ENCODE measurements at places on chromosomes 2 and 18.

- DNase-seq, result no peak
Observed at GRCh38 chr2:191593622-191594385, 84.1 kb upstream of the NABP1 start.

- no peak for DNase-seq
Observed at GRCh38 chr18:70397259-70397925, 108.5 kb downstream of the SOCS6 start.

DNA sequence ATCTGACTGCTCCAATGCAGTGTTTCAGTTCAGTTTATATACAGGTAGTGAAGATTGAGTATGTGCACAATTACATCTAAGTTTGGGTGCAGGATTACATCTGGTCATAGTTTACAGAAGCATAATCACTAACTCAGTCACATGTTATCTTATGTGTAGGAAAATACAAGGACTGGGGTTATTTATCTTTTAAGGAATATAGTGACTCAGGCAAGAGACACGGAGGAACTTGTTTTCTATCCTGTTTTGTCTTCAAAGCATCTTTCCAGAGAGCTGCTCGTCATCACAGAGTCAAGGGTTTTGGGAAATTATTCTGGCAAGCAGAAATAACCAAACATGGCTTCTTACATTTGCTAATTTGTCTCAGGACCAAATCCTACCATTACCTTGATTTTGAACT, 1371.5 kb upstream of the TMEFF2 start:
- DNase-seq, result no peak

DNA sequence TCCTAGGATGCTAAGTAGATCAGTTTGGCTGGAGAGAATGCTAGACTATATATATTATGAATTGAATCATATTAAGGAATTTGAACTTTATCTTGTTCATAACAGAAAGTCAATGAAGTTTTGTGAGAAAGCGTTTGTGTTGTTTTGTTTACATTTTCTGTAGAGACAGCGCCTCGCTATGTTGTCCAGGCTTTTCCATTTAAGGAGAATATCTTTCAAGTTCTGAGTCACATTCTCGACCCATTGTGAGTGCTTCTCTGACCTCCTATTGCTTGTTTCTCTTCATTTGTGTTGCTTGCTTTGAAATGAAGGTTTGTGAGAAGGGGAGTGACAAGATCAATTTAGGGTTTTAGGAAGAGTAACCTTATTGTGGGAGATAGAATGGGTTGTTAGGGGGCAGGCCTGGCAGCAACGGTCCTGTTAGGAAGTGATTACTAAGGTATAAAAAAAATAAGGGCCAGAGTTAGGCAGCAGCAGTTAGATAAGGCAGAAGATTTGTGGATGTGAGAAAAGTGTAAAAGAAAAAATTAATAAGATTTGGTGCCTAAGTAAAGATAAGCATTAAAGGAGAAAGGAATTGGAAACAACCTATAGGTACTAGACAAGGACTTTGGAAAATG, 47.6 kb upstream of the ACVR1 start:
- DNase-seq, result no peak

- DNase-seq, result no peak
Observed at GRCh38 chr2:134774786-134775641, 56.2 kb upstream of the TMEM163 start.

DNA sequence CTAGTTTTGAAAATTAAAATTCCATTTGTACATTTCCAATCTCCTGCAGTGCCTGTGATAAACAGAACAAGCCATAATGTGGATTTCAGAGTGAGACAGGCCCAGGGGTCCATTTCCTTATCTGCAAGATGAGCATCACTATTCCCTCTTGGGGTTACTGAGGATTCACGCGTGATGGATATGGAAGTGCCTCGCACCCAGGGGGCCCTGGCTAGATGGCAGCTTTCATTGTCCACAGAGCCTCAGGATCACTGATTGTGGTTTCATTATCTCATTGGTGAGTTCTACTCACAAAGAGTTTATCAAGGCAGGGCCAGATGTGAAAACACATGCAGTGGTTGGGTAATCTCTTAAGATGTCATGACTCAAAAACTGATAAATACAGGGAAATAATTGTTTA, 11.6 kb downstream of the CNGA3 start:
- no peak for DNase-seq

GRCh38 chr2:66122516-66122915, 312.4 kb upstream of the MEIS1 start:
- DNase-seq, result no peak

DNA sequence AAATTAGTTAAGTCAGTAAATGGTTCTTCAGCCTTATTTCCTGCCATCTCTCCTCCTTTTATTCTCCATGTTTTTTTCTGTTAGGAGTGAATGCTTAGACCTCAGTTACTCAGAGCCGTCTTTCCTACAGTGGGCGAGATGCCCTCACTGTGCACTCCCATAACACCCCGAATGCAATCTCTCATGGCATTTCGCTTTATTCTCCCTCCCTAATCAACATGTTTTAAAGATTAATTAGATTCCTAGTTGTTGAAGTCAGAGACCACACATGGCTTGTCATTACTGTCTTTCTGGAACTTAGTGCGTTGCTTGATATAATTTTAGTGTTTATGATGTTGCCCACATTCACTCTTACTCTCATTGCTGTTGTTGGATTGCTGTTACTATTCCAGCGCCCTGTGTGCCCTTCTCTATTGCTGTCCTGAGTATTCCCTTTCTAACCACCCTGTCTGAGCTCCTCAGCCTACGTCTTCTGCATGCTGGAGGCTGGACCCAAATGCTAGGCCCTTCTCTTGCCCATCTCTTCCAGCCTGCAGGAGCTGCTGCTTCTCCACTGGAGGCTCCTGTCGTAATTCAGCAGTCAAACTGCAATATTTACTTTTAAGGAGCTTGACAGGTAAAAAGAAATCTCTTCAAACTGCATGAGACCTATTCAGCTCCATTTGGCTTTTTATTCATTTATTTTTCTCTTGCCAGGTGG, 99.3 kb downstream of the MAP2 start:
- DNase-seq, result no peak

DNA sequence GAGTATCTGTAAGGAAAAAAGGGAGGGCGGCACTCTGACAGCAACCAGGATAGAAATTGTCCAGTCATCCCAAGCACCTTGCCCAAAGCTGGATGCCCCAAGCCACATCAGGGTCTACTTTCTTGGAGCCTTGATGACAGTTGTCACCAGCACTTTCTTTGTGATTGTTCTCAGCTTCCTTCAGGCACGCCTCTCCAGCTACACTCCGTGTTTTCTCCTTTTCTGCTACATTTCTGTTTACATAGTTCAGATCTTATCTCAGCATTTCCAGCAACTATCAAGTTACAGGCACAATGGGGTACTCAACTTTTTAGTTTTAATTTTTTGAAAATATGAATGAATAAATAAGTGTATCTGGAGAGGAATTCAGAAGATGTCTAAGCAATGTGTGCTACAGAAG, 115.3 kb upstream of the CELF4 start:
- DNase-seq, result no peak

DNA sequence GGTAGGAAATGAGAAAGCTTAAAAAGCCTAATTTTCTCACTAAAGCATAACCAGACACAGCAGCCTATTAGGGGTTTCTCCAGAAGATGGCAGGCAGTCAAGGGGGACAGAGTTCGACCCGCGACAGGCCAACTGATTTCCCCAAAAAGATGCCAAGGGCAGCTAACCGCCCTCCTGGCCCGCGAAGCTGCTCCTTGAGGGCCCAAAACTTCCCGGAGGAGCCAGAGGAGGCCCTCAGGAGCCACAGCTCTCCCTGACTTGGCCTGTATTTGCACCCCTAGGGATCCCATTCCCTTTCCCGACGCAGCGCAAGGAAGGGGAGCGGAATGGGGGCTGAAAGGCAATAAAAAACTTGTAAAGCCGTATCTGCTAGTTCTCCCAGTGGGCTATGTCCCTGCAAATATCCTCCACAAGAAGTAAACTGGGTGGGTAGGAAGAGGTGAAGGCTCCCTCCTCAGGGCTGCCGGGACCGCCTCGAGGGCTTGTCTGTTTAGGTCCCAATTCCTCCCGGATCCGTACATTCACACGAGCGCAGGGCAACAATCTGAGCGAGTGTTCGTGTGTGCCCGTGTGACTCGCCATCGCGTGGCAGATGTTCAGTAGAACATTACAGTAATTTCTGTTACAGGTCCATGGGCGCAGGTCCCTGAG, 756 bp upstream of the NAGK start:
- DNase-seq, result no peak

DNA sequence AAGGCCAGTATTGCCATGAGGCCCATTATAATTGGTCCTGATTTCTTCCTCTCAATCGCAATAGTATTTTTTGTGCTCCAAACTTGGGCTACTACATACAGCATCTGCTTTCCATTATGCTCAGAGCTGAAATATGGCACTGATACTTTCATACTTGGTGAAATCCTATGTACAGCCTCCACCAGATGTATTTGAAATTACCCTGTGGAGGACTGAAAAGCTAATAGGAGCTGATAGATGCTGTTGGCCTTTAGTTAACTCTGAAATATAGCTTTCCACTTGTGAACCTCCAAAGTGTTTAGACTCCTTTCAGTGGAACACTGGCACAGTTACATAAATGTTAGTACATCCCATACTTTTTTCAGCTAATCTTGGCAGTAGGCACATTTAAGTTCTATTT, 205.7 kb downstream of the NEDD4L start:
- no peak for DNase-seq

DNA sequence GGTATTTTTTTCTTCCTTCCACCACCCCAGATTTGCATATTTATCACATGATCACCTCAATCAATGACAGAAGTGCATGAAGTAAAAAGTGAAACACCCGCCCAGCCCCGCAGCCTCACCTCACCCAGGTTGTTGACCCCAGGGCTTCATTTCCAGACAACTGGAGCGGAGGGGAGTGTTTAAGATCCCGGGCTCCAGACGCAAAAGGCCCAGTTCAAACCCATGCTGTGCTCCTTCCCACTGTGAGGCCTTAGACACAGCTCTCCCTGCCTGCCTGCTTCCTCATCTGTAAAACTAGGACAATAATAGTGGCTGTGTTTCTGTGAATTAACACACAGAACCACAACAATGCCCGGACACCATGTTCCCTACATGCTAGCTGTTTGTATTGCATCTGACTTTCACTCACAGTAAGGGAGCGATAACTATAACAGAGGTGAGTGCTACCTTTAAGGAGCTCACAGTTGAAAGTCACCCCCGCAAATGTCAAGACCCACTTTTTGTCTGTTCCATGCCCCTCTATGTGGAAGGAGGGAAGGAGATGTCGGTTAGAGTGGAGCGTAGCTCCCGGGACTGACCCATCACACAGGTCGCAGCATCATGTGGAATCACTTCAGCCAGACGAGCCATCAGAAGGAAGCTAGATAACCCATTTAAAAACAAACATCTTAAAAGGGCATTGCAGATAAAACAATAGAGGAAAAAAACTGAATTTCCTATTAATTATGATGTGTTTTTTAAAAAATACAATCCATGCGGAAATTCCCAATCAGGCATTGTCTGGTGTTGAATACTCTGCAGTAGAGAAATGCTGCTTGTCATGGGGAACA, 77.5 kb upstream of the DAPL1 start:
- no peak for DNase-seq

DNA sequence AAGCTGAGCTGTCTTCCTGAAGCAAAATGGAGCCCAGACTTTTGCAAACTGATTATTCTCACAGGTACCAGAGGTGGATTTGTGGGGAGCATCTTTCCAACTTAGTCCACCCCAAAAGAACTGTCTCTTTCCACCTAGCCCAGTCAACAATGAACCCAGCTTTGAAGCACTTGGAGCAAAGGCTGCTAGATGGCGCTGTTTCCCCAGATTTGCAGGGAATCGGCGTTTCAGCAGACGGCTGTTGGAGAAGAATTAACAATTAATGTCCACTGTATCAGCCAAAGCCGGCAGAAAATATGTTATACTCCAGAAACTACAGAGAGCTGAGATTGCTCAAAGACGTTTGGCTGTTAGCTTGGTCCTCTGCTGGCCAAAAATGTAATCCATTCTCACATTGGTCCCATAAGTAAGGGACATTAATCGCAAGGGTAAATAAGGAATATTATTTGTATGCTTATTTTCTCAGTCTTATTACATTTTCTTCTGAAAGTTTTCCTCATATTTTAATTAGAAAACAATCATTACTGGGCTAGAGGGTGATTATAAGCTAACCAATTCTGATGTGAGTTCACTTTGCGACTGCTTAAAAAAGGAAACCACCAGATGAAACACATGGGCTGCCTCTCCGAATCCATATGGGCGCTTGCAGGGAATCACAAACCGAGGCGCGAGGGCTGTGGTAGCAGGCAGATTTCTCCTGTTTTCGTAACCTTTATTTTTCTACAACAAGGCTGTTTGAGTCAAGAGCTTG, 423.8 kb upstream of the MEX3C start:
- DNase-seq, result no peak

DNA sequence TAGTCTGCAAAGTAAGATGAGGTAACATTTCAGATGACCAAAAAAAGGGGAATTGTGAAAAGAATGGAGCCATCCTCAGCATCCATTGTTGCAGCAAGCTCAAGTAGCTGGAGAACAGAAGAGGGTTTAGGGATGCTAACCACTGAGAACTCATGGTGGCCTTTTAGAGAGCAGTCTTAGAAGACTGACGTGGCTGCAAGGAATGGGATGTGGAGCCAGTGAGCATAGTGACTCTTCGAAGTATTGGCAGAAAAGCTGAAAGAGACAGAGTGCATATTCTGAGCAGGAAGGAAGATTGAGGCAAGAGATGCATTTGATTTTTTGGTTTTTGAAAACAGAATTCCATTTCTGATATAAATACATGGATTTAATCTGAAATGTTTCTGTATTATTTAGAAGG, 151.2 kb downstream of the UBE2E3 start:
- no peak for DNase-seq

DNA sequence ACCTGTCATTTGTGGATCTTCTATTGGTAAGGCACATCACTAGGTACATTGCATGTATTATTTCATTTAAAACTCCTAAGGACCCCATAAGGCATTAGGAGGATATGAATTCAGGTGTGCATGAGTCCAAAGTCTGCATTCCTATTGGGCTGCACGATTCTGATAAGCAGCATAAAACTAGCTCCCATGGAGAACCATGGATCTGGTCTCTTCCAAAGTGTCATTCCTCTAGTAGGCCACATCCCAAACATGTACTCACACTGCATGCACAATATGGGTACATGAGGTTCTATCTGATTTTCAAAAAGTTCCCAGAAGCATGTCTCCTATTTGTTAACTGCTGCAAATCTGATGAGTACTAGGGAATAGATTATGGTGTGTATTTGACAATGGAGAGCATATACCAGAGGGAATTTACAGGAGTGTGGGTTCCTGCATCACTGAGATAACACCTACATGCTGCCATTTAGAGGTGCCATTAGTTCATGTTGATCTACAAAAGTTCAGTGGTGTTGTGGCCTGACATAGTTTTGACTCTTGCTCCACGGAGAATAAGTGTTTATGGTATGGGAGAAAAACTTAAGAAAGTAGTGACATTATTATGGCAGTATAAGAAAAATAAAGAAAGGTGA, 11.3 kb downstream of the CYTIP start:
- no peak for DNase-seq
